ENCODE measurements at places on chromosomes 4 and X. TPM values are rescaled to one million over a fixed set of nuclear protein-coding genes. Genes with fewer than 3 reads are reported as not detected.

NPY2R gene
- not detected for total RNA-seq

ADAM29 gene
- total RNA-seq, result not detected

TRIM75 gene
- total RNA-seq, result not detected

HTRA3 gene
- total RNA-seq, result 0.55 TPM

CFAP47 gene
- total RNA-seq, result 0.12 TPM

ADH1C gene
- 0.44 TPM for total RNA-seq

TXK gene
- total RNA-seq, result not detected

CD38 gene
- not detected for total RNA-seq

ODAM gene
- total RNA-seq, result not detected

DSPP gene
- not detected for total RNA-seq

POF1B gene
- total RNA-seq, result not detected
